ENCODE measurements at places on chromosomes 16 and 17. TPM values are rescaled to one million over a fixed set of nuclear protein-coding genes. Genes with fewer than 3 reads are reported as not detected.

ABCA6 gene
- 101 TPM for total RNA-seq

HBZ gene
- total RNA-seq, result 0.81 TPM

ZPBP2 gene
- not detected for total RNA-seq

PDILT gene
- not detected for total RNA-seq

TEX14 gene
- 0.05 TPM for total RNA-seq

CHST6 gene
- 0.15 TPM for total RNA-seq

TMEM219 gene
- total RNA-seq, result 71.0 TPM

TNK1 gene
- 5.2 TPM for total RNA-seq

SCN4A gene
- 0.10 TPM for total RNA-seq

TPSG1 gene
- total RNA-seq, result 0.15 TPM

WFDC1 gene
- 1.4 TPM for total RNA-seq

CCL4L2 gene
- not detected for total RNA-seq

DNA sequence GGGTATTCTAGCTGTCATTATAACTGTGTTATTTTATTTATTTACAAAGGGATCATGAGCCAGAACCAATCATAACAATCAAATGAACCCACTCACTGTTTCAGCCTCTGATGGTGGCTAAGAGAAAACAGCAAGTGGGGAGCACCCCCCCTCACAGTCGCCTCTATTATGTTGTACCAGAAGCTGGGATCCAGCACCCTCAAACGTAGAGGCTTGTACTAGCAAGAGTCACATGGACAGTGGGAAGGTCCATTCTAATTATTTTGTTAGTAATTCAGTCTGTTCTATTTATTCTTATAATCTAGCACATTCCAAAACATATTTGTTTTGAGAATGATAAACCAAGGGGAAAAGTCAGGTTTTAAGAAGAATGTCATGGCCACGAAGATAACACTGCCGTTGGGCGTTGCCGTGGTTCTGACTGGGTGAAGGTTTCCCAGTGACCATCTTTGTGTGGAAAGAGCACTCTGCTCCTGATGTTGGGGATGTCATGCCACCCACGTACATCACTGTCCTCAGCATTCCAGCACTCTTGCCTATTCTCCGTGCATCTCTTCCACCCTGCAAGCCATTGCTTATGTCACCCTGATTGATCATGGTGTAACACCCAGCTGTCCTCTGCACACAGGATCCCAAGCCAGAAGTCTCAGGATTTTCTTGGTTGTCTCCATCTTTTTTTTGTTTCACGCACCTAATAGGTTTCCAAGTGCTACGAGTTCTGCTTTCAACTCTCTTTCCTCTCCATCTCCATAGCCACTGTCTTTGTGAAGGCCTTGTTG is 205.8 kb downstream of the PRKCA start:
- no peak for DNase-seq

GRCh38 chr17:4980644-4981216 is 6.7 kb downstream of the CAMTA2 start:
- no peak for DNase-seq

DNA sequence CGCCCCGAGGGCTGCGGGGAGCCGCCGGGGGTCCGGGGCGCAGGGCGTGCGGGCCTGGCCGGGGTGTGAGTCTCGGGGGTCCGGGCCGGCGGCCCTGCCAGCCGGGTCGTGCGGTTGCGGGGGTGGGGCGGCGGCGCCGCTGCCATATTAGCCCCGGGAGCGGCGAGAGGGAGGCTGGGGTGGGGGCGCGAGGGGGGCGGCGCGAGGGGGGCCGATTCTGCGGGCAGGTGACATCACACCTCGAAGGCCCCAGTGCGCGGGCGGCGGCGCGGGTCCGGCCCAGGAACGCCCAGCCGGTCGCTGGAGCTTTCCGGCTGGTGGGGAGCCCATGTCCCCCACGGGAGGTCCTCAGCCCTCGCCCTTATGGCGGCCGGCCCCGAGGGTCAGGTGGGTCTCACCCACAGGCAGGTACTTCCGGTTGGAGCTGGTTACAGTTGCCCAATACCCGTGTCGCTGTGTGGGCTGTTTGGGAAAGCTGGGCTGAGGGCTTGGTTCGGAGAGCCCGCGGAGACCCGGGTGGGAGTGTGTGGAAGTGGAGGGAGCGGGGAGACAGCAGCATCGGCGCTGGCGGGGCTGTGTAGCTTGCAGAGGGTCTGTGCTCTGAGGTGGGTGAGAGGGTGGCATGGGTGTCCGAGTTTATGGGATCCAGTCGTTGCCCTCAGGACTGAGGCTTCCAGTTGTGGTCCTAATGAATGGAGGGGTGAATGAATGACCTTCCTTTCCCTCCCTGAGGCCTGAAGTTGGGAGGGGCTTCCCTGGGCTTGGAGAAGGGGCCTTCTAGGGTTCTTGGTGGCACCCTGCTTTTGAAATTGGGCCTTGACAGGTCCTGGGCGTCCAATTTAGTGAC is 804 bp downstream of the ATP6V0C start:
- DNase-seq, result peak; percentile 66

- no peak for DNase-seq
These were observed 315.2 kb downstream of the FOXL1 start for GRCh38 chr16:86893506-86893905.

DNA sequence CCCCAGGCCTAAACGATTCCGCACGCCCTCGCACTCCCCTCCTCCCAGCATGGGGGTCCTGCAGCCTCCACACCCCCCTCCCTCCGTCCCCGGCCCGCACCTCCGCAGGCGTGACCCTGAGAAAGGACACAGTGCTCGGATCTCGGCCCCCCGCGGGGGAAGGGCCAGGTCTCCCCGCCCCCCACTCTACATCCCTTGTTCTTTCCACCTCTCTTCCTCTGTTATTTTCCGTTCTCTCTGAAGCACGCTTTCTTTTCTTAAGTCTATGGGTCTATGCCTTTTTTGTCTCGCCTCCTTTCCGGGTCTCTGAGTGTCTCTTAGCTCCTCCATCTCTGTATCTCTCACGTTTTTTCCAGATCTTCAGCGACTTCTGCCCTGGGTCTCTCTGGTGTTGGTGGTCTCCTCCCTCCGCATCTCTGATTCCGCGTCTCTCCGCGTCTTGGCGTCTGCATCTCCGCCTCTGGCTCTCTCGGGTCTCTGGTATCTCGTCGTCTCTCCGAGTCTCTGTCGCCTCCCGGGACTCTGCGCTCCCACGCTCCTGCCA is 2.1 kb upstream of the HES7 start:
- DNase-seq, result no peak

GRCh38 chr16:76335180-76335974 is 58.2 kb downstream of the CNTNAP4 start:
- DNase-seq, result no peak

DNA sequence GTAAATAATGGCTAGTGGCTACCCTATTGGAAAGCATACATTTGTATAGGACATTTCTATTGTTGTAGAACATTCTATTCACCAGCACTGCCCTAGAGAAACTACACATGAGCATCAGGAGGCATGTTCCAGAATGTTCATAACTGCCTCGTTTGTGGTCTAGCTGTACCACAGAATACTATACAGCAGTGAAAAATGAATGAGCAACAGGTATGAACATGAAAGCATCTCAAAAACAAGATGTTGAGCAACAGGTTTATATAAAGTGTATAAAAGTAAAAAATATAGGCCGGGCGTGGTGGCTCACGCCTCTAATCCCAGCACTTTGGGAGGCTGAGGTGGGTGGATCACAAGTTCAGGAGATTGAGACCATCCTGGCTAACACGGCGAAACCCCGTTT is 91.7 kb downstream of the BMERB1 start:
- no peak for DNase-seq

DNA sequence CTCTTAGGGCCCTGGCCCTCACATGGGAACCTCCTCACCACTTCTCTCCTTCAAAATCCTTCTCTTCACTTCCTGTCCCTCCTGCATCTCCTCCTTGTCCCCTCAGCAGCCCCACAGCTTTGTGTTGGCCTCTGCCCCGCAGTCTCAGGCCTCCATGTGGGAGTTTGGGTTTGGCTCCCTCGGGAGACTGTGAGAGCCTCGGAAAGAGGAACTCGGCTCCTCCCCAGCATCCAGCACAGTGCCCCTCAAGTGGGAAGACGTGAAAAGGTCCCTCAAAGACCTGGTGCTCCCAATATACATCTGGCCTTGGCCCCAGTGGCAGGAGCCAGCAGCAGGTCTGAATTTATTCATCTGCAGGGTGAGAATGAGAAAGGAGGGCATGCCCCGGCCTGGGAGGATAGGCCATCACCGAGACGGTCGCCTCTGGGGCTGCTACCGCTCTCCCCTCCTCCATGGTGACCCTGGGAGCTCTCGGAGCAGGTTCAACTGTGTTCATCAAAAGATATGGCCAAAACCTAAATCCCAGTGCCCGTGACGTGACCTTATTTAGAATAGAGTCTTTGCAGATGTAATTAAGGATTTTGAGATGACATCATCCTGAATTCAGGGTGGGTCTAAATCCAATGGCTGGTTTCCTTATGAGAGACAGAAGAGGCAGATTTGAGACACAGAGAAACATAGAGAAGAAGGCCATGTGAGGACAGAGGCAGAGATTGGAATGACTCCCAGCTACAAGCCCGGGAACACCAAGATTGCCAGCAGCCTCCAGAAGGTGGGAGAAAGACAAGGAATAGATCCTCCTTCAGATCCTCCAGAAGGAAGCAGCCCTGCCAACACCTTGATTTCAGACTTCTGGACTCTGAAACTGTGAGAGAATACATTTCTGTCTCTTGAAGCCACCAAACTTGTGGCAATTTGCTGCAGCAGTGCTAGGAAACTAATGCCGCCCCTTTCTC is 135.1 kb downstream of the MRM1 start:
- DNase-seq, result no peak

- no peak for DNase-seq
These were observed 11.8 kb downstream of the SLC9A5 start for GRCh38 chr16:67260426-67261063.

GRCh38 chr17:77781536-77781935 is 177.0 kb upstream of the TNRC6C start:
- DNase-seq, result no peak

GRCh38 chr17:64028874-64029464 is 8.5 kb upstream of the ICAM2 start:
- DNase-seq, result no peak

GRCh38 chr16:87369117-87369765 is 14.3 kb downstream of the FBXO31 start:
- DNase-seq, result no peak

DNA sequence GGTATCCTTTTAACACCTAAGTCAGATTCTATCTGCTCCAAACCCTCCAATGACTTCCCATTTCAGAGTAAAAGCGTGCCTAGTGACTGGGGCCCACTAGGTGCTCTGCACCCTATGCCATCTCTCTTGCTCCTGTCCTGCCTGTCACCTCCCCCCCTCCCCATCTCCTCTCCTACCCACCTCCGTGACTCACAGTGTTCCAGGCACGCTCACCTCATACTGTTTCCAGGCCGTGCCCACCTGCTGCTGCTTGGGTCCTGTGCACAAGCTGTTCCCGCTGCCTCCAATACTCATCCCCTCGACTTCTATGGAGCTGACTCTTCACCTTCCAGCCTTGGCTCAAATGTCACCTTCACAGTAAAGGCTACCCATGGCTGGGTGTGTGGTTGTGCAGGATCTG is 21.7 kb downstream of the DNAH3 start:
- DNase-seq, result no peak

DNA sequence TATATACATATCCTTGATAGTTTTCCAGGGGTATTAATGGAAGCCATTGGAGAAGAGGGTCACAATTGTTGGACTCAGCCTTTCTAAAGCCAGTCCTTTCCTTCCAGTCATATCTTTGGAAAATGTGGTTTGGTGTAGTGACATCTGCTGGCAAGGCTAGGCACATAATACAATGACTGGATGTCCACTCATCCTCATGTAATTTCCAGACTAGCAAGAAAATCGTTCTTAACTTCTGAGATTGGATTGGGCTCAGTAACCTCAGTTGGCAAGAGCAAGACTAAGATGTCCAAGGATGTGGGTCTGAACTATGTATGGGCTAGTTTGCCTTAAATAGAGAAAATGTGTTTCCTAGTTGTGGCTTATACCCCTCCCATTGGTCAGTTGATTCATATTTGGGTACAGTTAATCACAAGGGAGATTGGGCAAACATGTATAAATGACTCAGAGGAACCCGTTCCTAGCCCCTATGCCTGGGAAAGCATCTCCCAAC is 8.7 kb upstream of the KAT7 start:
- no peak for DNase-seq

GRCh38 chr17:55175788-55176427 is 88.9 kb upstream of the HLF start:
- DNase-seq, result no peak

DNA sequence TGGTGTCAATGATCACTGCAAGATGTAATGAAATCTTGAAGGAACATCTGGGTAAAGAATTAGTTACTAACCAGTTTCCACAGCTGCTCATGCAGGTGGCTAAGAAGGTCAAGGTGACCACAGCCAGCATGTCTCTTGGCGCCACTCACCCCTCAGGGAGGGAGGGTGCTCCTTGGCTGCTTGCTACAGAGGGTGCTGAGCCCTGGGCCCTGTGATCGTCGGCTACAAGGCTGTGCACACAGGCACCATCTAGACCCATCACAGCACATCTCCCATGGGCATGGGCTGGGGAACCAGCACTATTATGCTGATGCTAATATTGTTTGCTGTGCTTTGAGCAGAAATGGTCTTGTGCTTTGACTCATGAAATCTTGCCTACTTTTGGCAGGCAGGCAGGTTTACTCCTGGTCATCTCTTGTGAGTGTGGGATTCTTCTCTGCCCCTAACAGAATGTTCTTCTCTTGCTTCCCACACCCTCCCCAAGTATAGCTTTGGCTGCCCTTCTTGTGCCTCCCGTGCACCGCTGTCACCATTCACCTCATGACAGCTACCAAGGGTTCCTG is 36.4 kb downstream of the TXNDC11 start:
- DNase-seq, result no peak

DNA sequence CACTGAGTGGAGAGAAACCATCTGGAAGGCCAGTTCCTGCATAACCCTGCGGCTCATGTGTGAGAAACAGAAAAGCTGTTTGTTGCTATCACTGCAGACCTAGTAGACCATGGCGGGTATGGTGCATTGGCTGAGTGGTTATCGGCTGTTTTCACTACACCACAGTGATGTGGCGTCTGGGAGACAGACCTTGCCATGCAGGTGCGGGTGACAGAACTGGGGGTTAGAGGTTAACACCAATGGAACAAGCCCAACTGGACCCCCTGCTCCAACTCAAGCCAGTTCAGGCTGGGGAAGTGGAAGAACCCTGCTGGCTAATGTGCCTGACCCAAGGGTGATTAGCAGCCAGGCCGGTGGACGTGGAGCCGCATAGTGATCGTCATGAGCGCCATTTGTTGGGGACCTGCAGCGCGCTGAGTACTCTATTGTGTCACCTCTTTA is 91.9 kb downstream of the IRF8 start:
- no peak for DNase-seq

- DNase-seq, result peak; percentile 71
These were observed 21.2 kb downstream of the PDILT start for GRCh38 chr16:20383106-20384029.

DNA sequence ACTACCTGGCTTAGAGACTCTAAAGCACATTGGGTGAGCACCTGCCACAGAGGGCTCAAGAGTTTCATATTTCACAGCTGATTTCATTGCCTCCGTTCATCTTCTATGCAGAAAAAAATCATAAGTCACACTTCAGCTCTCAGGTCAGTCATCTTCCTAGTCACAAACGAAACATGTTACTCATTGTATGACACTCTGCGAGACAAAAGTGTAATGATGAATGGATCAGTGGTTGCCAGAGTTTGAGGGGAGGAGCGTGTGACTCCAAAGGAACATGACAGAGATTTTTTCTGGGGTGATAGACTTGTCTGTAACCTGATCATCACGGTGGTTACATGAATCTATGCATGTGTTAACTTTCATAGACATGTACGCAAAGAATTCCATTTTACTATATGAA is 195.2 kb upstream of the CNTNAP4 start:
- no peak for DNase-seq

All from left lobe of liver (tissue), 2 donors.